ENCODE measurements at places on chromosomes 2 and 18.

- no peak for DNase-seq
These were observed 143.4 kb downstream of the TRIM43 start for GRCh38 chr2:95734976-95735890.

GRCh38 chr2:121420486-121420885 lies 110.2 kb upstream of the RNU4ATAC start:
- DNase-seq, result no peak

DNA sequence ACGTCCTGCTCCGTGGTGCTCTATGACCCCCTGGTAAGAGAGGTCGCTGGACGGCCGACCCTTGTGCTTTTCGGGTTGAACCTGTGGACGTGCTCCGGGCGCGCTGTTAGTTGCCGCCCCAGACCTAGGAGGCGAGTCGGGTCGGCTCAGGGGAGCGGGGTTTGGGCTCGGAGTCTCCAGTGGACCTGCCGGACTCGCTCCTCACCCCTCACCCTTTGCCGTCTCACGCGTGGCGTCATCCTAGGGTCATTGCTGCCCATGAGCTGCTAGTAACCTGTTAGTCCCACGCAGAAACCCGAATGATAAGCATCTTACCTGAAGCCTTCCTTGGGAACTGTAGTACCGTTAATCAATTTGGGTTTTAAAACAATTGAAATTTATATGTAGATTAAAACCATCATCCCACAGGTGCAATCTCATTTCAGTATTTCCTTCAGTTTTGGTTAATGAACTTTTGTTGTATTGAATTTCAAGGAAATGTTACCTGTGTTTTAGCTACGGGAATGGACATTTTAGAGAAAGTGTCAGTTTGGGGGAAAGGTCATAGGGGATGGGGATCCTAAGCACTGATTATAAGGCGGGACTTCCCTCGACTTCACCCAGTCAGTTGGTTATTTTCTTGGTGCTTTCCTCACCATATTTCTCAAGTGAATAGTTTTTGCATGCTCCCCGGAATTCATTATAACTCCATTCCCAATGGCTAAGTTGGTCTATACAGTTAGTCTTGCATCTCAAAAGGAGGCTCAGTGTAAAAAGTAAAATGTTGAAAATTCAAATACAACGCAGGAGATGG lies 536 bp downstream of the ELP2 start:
- no peak for DNase-seq

DNA sequence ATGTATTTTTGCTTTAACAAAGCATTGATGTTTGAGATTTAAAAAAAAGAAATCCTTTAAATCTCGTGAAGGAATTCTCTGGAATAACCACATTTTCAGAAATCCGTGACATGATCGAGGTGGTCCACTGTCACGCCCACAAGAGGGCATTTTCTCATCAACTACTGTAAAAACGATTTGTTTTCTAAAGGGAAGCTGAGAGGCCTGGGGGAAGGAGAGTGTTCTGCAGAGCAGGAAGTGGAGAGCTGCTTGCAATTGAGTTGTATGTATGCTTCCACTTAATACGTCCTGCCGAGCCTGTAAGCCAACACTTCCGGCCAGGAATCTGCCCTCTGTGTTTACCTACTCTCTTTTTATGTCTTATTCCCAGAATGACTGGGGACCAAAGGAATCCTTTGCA lies 19.4 kb downstream of the KLHL29 start:
- DNase-seq, result no peak

- no peak for DNase-seq
These were observed 145.2 kb downstream of the RAD51AP2 start for GRCh38 chr2:17373041-17373440.

- DNase-seq, result no peak
These were observed 217.8 kb downstream of the OSR1 start for GRCh38 chr2:19140463-19141208.

GRCh38 chr2:81158505-81158904 lies 854.0 kb upstream of the LRRTM1 start:
- no peak for DNase-seq

- no peak for DNase-seq
These were observed 33.8 kb upstream of the SP5 start for GRCh38 chr2:170681311-170681710.

GRCh38 chr18:75054046-75054445 lies 154.9 kb downstream of the PTGR3 start:
- no peak for DNase-seq

- DNase-seq, result no peak
These were observed 126.0 kb upstream of the MSH6 start for GRCh38 chr2:47656715-47657600.

- DNase-seq, result no peak
These were observed 198.3 kb downstream of the MGAT5 start for GRCh38 chr2:134452042-134452733.

GRCh38 chr2:102385522-102385921 lies 29.9 kb downstream of the IL18R1 start:
- DNase-seq, result no peak

GRCh38 chr2:217954469-217954868 lies 48.3 kb downstream of the TNS1 start:
- no peak for DNase-seq
